ENCODE measurements at places on chromosomes 3 and 15.

- DNase-seq = no peak
These were observed 407.2 kb upstream of the ARHGEF26 start for GRCh38 chr3:153714016-153714415.

DNA sequence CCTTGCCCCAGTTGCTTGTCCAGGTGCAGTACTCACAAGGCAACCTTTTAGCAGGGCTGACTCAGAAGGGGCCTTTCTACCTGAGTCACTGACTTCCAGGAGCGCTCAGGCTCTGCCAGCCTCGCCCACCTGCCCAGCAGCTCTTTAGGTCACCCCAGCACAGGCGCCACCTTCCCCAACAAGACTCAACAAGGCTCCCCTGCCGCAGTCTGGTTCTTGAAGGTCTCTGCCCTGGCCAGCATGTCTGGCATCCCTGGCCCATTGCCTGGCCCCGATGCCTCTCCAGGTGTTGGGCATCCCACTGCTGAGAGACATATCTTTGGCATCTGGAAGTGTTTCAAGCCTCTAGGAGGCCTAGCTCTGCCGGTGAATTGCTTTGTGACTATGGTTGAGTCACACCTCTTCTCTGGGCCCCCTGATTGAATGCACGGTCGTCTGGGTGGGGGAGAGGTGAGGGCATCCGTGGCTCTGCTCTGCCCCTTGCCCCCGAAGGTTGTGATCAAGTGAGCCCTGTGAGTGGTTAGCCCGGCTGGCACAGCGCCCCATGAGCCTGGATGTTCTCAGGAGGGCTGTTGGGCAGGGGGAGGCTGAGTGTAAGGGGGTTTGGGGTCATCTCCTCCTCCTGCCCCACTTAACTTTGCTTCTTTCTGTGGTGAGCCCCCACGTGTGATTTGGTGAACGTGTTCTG, 21.6 kb downstream of the SNX33 start:
- DNase-seq = no peak

DNA sequence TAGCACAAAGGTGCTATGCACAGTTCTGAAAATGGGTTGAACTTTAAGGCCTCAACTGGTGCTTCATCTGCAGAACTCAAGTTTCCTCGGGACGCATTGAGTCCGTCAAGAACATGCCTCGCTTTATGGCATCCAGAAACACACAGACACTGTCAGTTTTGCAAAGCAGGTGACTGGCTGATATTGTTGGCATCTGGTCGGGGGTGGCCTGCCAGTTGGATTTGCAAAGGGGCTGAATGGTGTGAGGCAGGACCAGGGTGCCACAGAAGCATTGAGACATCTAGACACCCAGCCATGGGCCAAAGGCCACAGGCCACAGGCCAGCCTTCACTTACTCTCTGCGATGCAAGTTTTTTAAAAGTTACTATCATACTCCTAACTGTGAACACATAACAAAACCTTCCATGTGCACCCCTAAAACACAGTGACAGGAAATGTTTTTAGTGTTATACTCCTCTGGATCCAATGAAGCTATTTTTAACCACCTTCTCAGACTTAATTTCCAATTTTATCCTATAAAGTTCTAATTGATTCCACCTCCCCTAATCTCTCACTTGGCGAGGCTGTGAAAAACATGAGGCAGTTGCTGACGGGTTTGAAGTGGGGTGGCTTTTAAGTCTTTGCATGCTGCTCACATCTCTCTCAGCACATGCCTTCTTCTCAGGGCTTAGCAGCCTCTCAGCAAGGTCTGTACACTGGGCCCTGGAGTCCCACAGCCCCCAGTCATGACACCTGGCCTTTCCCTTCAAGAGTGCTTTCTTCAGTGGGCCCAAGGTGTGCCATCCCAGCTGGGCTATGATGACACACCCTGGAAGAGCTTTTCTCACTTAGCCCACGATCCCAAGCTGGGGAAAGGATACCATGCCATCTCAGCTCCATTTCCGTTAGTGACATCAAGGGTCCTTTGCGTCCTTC, 38.5 kb upstream of the DUSP7 start:
- DNase-seq = no peak

DNA sequence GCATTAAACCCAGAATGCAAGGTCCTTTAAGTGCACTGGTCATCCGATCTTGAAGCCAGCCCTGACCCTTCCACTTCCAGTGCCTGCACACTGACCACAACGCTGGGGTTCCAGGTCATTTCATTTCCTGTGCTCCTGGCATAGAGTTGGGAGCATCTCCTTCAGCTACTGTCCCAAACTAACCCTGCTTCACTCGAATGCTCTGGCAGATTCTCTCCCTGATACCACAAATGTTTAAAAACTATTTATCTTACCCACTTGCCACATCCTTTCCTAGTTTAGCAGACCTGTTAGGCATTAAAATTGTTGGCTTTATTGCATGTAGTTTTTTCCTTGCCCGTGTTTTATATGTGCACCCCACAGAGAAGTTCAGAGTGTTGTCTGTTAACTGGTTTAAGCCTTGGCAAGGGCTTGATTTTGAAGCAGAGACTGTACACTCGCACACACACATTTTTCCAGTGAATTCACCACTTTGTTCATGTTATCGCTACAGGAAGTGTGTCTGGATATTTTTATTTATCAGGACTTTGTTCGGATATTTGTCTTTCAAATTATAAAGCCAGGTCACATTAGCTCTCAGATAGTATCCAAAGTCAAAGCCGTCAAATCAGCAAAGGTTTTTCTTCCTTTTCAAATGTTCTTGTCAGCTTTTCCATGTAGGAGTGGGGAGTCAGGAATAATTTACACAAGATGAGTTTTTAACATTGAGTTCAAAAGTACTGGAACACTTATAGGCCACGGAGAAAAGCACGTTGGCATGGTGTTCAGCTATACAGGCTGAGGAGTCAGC, 77.3 kb downstream of the ABI3BP start:
- no peak for DNase-seq

GRCh38 chr15:66251065-66251789, 2.3 kb downstream of the MEGF11 start:
- DNase-seq = no peak

DNA sequence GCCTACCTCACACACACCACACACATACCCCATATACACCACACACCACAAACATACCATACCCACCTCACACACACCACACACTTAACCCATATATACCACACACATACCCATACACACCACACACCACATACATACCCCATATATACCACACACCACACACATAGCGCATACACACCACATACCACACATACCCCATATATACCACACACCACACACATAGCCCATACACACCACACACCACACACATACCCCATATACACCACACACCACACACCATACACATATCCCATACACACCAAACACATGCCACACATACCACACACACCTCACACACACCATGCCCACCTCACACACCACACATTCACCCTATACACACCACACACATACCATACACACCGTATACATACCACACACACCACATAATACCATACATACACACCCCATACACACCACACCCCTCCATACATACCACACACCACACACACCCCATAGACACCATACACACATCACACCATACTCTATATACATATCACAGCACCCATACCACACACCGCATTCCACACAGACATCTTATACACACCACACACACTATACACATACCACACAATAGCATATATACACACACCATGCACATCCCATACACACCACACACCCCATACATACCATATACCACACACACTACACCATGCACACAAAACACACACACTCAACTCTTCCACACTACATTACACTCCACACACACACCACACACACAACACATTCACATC, 29.5 kb downstream of the APBA2 start:
- DNase-seq = no peak

- no peak for DNase-seq
These were observed 37.9 kb upstream of the MGLL start for GRCh38 chr3:127860211-127860696.

GRCh38 chr3:140972833-140973232, 31.2 kb downstream of the SLC25A36 start:
- peak; percentile 53 for DNase-seq

GRCh38 chr3:174094669-174095068, 697.1 kb downstream of the NLGN1 start:
- DNase-seq = no peak

GRCh38 chr3:59189526-59189925, 139.7 kb upstream of the CFAP20DC start:
- peak; percentile 42 for DNase-seq

DNA sequence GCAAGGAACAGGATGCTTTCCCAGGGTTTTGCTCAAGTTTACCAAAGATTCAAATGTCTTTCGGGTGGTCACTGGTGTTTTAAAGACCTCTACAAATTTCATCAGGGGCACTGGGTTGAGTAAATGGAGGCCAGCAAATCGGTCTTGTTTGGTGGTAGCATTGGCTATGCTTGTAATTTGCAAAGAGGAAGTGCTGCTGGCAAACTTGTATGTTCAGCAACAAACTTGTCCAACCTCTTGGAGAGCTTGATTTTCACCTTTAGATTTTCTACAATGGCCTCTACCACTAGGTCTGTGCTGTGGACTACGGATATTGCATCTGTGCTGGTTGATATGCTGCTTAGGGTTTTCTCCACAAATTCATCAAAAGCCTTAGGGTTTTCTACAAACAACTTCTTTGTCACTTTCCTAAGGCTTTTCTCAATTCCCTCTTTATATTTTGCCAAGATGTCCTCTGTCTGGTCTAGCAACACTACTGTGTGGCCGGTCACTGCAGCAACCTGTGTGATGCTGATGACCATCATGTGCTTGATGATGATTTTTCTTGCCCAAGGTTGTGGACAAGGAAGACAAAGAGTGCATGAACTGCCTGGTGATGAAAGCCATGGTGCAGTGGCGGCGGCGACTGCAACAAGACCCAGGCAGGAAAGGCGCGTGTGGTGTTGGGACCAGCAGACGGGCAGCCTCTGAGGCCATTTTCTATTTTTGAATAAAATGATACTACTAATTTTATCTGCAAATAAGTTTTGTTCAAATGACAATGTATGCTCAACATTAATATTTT, 50.8 kb downstream of the RFX7 start:
- DNase-seq = no peak

- DNase-seq = no peak
These were observed 384.7 kb downstream of the EDEM1 start for GRCh38 chr3:5572168-5572567.

DNA sequence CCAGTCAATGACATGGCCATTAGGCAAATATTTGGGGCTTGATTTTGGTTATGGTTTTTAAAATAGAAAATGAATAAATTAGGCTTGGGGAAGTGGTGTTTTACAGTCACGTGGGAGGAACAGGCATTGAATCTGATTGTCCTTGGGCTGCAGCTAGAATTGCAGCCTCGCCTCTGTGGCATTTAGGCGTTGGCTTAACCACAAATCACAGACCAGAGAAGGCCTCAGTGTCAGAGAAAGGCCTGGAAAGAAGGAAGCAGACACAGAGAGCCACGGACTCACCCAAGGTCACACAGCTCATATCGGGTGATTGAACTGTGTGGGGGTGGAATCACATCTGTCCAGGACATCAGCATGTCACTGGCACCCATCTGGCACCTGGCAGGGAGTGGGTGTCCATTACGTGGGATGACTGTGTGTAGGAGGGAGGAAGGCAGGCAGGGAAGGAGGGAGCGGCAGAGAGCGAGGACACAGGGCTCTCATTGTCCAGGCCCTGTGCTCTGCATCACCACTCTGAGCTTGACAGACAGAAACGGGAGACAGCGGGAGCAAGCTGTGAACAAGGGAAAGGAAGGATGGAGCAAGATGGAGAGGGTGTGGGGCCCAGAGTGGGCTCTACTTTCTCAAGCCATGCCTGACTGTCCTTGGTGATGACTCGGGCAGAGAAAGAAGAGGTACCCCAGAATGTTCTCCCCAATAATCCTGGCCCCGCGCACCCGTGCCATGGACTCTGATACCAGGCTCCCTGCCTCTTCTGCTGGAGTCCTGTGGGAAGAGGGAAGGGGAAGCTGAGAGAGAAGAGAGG, 186.4 kb downstream of the FAM43A start:
- no peak for DNase-seq

DNA sequence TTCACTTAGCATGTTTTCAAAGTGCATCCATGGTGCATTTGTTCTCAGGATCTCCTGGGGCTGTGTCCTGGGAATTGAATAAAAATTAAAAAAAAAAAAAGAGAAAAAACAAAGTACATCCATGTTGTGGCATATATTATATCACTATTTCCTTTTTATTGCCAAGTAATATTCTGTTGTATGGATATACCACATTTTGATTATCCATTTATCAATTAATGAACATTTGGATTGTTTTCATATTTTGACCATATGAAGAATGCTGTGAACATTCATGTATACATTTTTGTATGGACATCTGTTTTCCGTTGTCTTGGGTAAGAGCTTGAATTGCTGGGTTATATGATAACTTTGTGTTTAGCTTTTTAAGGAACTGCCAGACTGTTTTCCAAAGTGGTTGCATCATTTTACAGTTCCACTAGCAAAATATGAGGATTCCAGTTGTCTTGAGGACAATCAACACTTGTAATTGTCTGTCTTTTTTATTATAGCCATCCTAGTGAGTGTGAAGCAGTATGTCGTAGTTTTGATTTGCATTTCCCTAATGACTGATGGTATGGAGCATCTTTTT, 44.5 kb downstream of the CTDSPL2 start:
- DNase-seq = no peak

- DNase-seq = no peak
These were observed 65.1 kb downstream of the SLC12A8 start for GRCh38 chr3:125147491-125147820.
